Panc1 (cell line): ENCODE measurements at places on chromosomes 4 and X.

GRCh38 chrX:133840415-133840814 is 145.0 kb downstream of the GPC3 start:
- DNase-seq, result no peak

- no peak for DNase-seq
Observed at GRCh38 chrX:110698696-110699095, 96.9 kb downstream of the CHRDL1 start.

DNA sequence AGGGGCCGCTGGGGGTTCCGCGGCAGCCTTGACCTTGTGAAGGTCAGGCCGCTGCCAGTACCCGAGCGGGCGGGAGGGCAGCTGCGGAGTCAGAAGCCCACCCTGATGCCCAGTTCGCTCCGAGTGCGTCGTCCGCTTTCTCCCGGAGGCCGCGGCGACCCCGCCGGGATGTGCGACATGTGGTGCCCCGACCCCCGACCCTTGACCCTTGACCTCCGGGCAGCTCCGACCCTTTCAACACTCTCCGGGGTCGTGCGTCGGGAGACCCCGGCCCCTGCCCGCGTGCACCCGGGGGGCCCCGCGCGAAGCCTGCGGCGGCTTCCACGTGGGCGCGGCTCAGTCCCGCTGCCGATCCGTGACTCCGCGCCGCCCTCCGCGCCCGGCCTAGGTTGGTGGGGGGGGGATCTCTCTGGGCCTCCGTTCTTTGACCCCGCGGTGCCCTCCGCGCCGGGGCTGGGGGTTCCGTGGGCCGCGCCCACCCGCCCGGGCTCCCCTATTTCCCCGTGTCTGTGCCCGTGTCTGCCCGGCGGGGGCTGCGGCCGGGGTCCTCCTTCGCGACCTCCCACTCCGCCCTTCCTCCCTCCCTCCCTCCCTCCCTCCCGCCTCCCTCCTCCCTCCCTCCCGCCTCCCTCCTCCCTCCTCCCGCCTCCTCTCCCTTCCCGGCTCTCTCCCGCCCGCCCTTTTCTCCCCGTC is 609 bp upstream of the SLC25A6 start:
- DNase-seq, result no peak

GRCh38 chr4:12987284-12987683 is 496.9 kb downstream of the RAB28 start:
- no peak for DNase-seq

GRCh38 chrX:50707405-50707804 is 106.6 kb downstream of the SHROOM4 start:
- no peak for DNase-seq

- no peak for DNase-seq
Observed at GRCh38 chr4:106172861-106173260, 143.1 kb downstream of the TBCK start.

DNA sequence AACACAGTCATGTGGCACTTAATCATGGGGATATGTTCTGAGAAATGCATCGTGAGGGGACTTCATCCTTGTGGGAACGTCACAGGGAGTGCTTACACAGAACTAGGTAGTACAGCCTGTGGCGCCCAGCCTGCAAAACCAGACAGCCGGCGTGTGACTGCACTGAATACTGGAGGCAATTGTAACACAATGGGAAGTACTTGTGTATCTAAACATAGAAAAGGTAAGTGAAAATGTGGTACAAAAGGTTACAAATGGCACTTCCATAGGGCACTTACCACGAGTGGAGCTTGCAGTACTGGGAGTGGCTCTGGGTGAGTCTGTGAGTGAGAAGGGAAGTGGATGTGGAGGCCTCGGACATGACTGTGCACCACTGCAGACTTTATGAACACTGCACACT is 5.2 kb downstream of the TLR3 start:
- DNase-seq, result no peak
